ENCODE measurements at places on chromosomes 1 and 21.

DNA sequence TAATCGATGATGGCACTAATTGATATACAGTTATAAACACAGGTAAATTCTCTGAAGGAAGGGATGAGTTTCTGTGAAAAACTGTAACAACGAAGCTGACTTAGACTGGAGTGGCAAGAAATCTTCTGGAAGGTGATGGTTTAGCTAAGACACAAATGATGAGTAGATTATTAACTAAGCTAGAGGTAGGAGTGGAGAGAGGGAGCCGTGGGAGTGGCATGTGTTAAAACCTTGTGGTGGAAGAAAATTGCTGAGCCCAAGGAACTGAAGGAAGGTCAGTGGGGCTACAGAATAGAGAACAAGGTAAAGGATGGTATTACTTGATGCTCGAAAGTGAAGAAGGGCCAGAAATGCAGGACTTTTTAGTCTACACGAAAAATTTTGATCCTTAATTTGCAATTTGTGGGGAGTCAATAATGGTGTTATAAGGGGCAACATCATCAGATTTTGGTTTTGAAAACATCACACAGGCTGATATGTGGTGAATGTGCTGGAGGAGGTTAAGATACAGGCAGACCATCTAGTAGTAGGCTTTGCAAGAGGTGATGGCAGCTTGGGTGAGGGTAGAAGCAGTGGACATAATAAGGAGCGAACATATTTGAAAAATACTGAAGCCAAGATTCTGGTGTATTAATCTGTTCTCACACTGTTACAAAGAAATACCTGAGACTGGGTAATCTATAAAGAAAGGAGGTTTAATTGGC, 93.8 kb downstream of the S1PR1 start:
- DNase-seq: no peak

GRCh38 chr1:230992100-230992774, 13.3 kb downstream of the ARV1 start:
- DNase-seq: no peak

DNA sequence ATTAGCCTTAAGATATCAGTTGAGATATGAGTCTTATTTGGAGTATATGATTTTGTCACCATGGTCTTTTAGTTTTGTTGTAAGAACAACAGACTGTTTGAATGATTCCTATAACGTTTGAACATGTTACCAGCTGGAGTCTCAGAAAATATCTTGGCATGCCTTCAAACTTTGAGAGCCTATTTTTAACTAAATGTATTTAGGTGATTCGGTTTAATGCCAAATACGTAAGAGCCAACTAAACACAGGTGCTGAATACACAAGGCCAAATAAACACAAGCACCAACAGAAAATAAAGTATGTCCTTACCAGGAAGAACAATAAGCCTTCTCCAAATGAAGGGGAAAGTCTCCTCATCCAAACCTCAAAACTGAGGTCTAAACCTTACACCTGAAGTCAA, 48.6 kb downstream of the PRKACB start:
- DNase-seq: no peak

DNA sequence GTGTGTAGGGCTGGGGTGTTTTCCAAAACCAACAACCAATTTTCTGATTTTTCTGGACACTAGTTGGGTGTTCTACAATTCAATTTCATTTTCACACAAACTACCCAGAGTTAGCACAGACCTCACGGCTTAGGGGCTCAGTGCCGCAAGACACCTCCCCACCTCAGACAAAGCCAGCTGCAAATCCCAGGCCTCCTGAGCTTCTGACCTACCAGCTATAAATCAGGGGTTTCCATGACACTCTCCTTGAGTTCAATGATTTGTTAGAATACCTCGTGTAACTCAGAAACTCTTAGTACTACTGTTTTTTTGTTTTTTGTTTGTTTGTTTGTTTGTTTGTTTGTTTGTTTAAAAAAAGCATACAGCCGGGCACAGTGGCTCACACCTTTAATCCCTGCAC, 28.7 kb upstream of the FAM89A start:
- no peak for DNase-seq

DNA sequence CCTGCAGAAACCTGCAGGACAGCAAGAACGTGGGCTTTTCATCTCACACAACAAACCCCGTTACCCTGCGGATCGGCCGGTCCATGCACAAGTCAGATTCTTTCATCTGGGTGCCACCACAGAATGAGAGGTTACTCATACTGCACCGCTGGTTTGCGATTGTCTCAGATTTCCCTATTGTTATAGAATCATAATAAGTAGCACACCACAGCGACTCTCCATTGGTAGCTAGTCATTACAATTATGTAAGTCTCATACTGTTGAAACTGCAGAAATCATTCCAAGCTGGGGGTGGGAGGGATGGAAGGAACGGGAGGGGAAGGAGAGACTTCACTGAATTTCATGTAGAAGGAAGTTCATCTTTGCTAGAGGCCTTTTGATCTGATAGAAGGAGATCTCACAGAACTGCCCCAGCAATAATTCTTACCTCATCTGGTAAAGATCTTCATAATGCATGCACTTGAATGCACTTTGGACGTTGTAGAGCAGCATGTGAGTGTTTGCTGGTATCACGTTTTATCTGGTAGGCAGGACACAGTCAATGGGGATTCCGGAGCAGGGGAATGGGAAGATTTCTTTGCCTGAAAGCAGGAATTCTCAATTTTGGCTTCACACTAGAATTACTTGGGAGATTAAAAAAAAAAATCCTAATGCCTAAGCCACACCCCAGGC, 221.1 kb downstream of the KIF26B start:
- DNase-seq: peak; percentile 54

GRCh38 chr1:214370615-214371014, 89.7 kb downstream of the SMYD2 start:
- no peak for DNase-seq

- DNase-seq: peak; percentile 22
Measured at GRCh38 chr1:225595974-225596551, 56.9 kb downstream of the ENAH start.

- DNase-seq: no peak
Measured at GRCh38 chr1:46284597-46285564, 18.5 kb downstream of the LRRC41 start.

DNA sequence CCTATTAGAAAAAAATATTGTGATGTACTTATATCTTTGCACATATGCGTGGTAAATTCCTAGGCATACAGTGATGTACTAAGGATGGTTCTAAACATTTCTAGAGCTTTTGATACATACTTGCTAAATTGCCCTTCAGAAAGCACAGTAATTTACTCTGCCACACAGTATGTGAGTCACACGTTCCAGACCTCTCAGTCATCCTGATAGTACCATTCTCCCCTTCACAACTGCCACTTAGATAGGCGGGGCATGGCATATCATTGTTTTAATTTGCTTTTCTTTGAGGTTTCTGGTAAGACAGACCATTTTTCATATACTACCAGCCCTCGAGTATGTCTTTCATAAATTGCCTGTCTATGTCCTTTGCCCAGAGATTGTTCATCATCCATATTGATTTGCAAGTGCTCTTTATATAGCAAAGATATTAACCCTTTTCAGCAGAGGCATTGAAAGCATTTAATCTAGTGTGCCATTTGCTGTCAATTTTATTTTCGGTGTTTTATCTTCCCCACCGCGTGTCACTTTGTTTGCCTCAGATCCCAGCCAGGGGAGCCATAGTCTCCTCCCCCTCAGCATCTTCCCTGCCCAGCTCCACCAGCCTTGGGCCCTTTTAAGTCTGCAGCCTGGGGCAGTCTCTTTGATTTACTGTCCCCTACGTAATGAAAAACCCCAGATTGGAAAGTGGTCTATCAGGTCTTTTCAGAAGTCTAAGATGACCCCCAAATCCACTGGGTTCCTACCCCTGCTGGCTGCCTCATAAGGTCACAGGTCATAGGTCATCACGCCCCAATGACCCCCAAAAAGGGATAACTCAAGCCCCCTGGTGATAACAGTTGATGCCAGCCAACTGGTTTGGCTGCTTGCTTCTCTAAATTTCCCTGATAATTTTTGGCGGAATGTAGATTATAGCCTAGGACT, 11.8 kb upstream of the PAX7 start:
- DNase-seq: no peak

DNA sequence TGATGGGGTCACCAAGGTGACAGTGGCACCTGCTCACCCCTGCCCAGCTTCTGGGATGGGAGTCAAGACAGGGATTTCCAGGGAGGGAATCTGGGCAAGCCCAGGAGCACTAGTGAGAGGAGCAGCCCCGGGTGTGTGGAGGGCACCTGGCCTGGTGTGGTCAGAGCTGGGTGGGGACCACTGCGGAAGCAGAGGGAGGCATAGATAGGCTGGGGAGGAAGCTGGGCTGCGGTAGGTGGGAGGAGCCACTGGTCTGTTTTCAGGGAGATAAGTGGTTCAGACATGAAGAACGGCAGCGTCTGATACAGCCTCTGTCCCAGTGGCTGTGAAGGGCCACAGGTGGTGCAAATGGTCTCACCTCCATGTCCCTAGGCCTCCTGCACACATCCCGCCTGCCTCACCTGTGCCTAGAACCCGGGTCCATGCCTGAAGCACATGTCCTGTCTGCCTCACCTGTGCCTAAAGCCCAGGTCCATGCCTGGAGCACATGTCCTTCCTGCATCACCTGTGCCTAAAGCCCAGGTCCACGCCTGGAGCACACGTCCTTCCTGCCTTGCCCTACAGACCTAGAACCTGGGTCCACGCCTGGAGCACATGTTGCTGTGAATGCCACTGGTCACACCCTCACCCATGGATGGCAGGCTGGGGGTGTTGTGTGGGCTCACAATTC, 325.9 kb upstream of the AJAP1 start:
- no peak for DNase-seq

DNA sequence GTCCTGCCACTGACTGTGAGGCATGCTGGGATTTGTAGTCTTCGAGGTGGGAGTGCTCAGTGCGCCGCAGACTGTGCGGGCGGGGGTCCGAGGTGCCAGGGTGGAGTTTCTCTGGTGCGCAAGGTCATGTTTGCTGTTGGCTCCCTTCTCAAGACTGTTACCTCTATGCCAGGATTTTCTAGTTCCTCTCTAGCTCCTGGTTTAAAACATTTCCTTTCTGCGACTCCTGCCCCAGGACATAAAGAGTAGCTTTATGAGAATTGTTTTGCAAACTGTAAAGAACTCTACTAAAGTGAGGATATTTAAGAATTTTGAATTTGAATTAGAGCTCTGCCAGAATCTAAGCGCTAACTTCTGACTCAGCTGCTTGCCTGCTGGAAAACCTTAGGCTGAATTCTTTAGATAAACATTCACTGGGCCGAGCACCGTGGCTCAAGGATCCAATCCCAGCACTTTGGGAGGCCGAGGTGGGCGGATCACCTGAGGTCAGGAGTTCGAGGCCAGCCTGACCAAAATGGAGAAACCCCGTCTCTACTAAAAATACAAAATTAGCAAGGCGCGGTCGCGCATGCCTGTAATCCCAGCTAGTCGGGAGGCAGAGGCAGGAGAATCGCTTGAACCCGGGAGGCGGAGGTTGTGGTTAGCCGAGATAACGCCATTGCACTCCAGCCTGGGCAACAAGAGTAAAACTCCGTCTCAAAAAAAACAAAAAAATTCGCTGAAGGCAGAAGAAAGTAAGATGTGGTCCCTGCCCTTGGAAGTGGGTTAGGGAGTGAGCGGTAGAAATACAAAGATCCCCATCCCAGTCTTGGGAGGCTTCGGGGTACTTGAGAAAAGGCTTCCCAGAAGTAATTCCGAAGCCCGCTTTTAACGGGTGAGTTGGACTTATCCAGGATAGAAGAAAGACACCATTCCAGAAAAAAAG, 992 bp upstream of the USP48 start:
- peak; percentile 78 for DNase-seq

DNA sequence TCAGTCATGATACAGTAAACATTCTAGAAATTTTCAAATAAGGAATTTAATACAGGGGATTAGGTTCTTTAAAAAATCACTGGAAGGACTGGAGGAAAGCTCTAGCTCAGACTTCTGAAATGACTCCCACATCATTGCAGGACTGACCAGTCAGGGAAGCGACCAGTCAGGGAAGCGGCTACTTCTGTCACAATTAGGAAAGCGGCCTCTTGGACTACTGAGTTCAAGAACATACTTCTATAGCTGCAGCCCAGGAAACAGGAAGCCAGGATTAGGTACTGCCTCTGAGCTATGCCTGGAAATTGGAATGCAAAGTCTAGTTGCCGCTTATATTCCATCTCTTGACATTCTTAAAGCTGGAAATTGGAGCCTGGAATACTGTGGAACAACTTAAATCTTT, 45.5 kb downstream of the USP25 start:
- DNase-seq: no peak

DNA sequence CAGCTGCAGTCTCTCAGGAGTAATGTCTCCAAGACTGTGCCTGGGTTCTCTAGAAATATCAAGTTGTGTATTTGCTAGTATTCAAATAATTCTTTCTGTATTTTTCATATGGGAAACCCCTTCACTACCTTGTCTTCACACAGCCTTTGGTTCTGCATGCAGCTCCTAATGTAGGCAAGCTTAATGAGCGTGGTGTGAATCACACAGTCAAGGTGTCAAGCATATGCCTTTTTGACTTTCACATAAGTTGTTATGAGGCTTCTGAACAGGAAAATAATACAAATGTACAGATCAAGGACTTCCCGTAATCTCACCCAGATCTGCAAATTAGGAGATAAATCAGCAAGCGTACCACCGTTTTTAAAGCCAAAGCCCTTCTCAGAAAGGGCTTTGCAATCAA, at the start of gene FCRL3:
TSS of gene FCRL3 (minus strand) at position 38 of the 400 bp plus-strand sequence. CDS start 280 bp downstream, outside the sequence.
- DNase-seq: no peak

DNA sequence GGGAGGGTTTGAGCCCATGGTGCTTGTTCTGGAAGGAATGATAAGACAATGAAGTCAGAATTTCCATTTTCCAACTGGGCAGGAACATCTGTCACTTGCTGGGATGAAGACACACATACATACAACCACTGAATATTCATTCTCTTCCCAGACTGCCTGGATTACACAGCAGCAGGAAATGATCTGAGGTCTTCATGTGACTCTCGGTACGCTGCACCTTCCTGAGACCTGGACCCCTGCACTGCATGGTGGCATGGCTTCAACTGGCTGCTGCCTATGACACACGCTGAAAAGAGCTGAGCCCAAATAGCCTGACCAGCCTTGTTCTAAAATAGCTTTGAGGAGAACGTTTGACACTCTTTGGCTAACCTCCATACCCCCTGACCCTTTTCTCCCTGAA, 150.6 kb downstream of the GABPA start:
- DNase-seq: no peak

- DNase-seq: no peak
Measured at GRCh38 chr1:156648951-156649350, 7.0 kb downstream of the BCAN start.
